ENCODE measurements at places on chromosomes 5 and 9. TPM values are rescaled to one million over a fixed set of nuclear protein-coding genes. Genes with fewer than 3 reads are reported as not detected.
A peak's percentile ranks its signal among the peaks of the same experiment; 100 is the strongest.

Gene SKIC3
- 22.1 TPM for polyA plus RNA-seq

Gene ADGRV1
- 16.5 TPM for polyA plus RNA-seq

Gene SLC36A2
- polyA plus RNA-seq = not detected

Gene ABHD17B
- polyA plus RNA-seq = 3.2 TPM

Gene GRXCR2
- polyA plus RNA-seq = not detected

Gene CTNND2
- polyA plus RNA-seq = 0.30 TPM

Gene CAVIN4
- 0.31 TPM for polyA plus RNA-seq

Gene DBH
- 0.08 TPM for polyA plus RNA-seq

DNA sequence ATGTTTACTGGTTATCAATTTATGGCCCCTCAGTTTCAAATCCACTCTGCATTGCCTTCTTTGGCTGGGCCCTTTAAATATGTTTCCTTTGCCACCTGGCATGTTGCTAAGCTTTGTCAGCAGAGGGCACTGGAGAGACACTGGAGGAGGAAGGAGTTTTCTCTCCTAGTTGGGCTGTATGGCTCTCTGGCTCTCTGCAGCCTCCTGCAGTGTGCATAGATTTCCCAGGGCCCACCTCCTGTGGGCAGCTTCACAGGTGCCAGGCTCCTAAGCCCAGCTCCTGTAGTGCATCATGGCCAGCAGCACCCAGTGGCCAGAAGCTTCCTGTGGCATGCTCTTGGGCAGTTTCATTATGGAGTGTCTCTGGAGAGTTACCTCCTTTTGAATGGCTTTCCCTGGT lies 23.3 kb downstream of the CAVIN4 start:
- H3K4me3 ChIP-seq = no peak overlapping the region
- H3K4me1 ChIP-seq = peaks cover 6% of the 10 kb centered on the region
- no peaks in the 10 kb centered on the region for H3K36me3 ChIP-seq
- H3K27ac ChIP-seq = no peak overlapping the region

DNA sequence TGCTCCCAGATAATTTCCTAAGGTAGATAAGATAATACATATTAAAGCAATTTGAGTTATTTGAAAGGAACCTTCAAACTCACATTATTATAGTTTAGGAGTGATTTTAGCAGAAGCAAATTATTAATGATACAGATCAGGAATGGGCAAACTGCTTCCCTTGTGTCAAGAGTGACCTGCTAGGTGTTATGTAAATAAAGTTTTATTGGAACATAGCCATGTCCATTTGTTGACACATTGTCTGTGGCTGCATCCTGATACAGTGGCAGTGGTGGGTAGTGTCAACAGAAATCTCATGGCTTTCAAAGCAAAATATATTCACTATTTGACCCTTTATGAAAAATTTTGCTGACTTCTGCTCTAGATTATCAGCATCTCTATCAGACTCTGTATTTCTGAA lies 11.4 kb upstream of the BASP1 start:
- no peaks in the 10 kb centered on the region for H3K27me3 ChIP-seq
- H3K27ac ChIP-seq = no peak overlapping the region
- no peaks in the 10 kb centered on the region for H3K4me1 ChIP-seq
- no peaks in the 10 kb centered on the region for H3K36me3 ChIP-seq

DNA sequence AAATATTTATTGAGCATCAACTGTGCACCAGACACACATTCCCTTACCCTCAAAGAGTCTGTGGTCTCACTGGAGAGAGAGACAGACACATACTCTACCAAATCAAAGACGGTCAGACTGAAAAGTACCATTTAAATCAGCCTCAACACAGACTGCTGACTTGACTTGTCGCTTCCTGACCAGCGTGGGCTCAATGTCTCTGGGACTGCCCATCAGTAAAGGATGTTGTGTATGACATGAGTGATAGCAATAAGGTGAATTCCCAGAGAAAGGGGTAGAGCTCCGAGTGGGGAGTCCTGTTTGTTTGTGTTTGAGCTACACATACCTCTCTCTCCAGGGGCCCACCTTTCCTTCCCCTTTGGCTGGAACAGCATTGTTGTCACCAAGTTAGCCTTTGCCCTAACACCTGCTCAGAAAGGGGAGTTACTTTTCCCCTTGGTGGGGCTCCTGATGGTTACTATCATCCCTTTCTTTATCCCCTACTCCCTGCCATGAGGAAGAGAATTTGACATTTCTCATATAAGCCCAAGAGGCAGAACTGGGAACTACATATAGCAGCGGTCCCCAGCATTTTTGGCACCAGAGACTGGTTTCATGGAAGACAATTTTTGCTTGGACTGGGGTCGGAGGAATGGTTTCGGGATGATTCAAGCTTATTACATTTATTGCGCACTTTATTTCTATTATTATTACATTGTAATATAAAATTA lies 33.9 kb downstream of the NR4A3 start:
- DNase-seq = no peak
- no peaks in the 10 kb centered on the region for H3K27me3 ChIP-seq
- H3K36me3 ChIP-seq = peaks cover 14% of the 10 kb centered on the region
- H3K4me1 ChIP-seq = no peaks in the 10 kb centered on the region
- no peak overlapping the region for H3K4me3 ChIP-seq
- H3K27ac ChIP-seq = no peak overlapping the region

- no peak overlapping the region for H3K27ac ChIP-seq
- H3K4me1 ChIP-seq = no peaks in the 10 kb centered on the region
- no peak for DNase-seq
These were observed 163.5 kb upstream of the ADRA1B start for GRCh38 chr5:159752622-159753275.

GRCh38 chr5:144144956-144145751 lies 25.3 kb downstream of the YIPF5 start:
- DNase-seq = peak; percentile 54
- no peak overlapping the region for H3K27ac ChIP-seq
- H3K27me3 ChIP-seq = no peaks in the 10 kb centered on the region
- H3K4me1 ChIP-seq = peaks cover 5% of the 10 kb centered on the region
- H3K4me3 ChIP-seq = no peak overlapping the region

GRCh38 chr9:36603006-36603405 lies 30.3 kb downstream of the MELK start:
- DNase-seq = no peak
- no peaks in the 10 kb centered on the region for H3K27me3 ChIP-seq
- no peak overlapping the region for H3K4me3 ChIP-seq
- no peaks in the 10 kb centered on the region for H3K36me3 ChIP-seq
- H3K27ac ChIP-seq = no peak overlapping the region
- H3K4me1 ChIP-seq = no peaks in the 10 kb centered on the region

- no peaks in the 10 kb centered on the region for H3K36me3 ChIP-seq
- peak; percentile 40 for DNase-seq
- peaks cover 8% of the 10 kb centered on the region for H3K4me1 ChIP-seq
- peak overlapping the region; percentile 88 for H3K27ac ChIP-seq
These were observed 942 bp downstream of the PHF2 start for GRCh38 chr9:93577078-93577974.

DNA sequence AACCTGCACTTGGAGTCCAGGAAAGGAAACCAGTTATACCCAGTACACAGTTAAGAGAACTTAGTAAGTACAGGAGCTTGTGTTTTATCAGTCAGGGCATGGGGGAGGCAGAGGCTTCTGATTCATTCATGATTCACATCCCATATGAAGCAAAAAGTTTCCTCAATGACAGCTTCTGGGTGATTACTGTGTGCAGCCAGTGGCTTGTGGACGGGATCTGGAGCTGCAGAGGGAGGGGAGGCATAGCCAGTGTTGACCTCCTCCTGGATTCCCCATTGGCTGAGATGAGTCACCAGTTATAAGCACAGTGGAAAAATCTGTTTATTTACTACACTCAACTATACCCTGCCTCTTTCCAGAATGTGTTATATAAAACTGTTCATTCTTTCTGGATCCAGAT lies 17.7 kb downstream of the IL31RA start:
- no peaks in the 10 kb centered on the region for H3K36me3 ChIP-seq
- DNase-seq = no peak
- H3K4me3 ChIP-seq = no peak overlapping the region

DNA sequence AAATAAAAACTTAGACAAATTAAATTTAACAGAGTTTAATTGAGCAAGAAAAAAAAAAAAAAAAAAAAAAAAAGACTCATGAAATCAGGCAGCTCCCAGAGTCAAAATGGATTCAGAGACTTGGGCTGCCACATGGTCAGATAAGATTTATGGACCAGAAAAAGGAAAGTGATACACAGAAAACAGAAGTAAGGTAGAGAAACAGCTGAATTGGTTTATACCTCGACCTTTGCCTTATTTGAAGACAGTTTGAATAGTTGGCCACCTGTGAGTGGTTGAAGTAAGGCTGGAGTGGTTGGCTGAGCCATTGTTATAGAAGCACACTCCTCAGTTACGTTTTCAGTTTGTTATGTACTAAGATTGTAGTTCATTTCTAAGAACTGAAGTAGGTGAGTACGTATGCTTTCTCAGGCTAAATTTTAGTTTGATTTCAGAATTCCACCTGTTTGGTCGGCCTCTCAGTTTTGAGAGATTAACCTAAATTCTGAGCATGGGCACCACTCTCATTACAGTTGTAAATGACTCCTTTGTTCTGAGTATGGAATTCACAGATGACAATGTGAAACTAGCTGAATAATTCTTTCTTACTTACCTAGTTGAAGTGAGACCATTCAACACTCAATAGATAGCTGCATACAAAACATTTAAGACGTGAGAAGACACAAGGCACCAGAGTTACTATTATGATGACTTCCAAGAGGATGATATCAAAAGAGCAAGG lies 149.0 kb downstream of the AOPEP start:
- no peaks in the 10 kb centered on the region for H3K36me3 ChIP-seq
- H3K27me3 ChIP-seq = no peaks in the 10 kb centered on the region
- no peak for DNase-seq
- peaks cover 9% of the 10 kb centered on the region for H3K4me1 ChIP-seq
- H3K4me3 ChIP-seq = no peak overlapping the region

DNA sequence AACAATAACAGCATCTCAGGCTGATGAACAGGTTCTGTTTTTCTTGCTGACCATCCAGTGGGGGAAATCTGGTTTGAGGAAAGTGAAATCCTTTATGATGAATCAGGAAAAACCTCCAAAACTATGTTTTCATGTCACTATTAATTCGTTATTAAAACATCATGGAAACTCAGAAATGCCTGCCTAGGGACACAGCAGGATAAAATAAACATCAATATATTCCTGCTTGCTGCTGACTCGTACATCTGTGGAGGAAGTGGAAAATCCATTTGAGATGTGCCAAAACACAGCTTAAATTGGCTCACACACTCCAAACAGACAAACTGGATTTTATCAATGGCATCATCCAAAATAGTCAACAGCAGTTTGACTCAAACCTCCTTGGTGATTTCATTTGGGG lies 53.0 kb downstream of the TEK start:
- peaks cover 7% of the 10 kb centered on the region for H3K4me1 ChIP-seq
- no peaks in the 10 kb centered on the region for H3K36me3 ChIP-seq
- peak; percentile 93 for DNase-seq
- H3K4me3 ChIP-seq = no peak overlapping the region

DNA sequence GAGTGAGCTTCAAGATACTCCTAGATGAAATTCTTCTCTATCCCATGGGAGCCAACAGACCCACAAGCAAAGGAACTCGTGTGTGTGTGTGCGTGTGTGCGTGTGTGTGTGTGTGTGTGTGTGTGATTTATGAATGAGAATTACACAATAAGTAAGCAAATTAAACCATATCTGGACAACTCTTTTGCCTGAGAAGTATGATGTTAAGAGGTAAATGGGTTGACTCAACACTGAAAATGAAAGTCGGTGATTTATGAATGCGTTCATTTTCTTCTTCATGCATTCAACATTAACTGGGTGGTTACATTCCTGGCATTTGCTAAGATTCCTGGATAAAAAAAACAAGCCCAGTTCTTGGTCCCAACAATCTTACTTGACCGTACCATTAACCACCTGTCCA lies 171.3 kb upstream of the ZNF462 start:
- no peaks in the 10 kb centered on the region for H3K27me3 ChIP-seq
- no peak overlapping the region for H3K4me3 ChIP-seq
- no peak for DNase-seq
- no peak overlapping the region for H3K27ac ChIP-seq

DNA sequence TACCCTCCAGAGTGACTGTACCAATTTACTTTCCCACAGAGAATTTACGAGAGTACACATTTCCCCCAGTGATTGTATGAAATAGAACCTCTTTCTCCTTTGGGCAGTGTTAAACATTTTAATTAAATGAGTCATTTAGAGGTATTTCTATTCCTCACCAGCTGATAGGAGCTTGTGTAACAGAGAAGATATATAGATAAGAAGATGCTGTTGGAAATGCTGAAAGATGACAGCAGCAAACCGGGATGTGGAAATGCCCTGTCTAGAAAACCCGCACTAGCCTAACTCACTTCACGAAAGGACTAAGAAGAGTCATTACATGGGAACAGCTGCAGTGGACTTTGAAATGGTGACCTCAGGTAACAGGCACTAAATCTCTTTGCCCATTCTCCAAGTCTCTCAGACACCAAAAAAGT lies 68.3 kb downstream of the LPAR1 start:
- no peaks in the 10 kb centered on the region for H3K27me3 ChIP-seq
- peaks cover 4% of the 10 kb centered on the region for H3K4me1 ChIP-seq
- no peak overlapping the region for H3K27ac ChIP-seq
- no peak overlapping the region for H3K4me3 ChIP-seq
- DNase-seq = no peak

GRCh38 chr5:122707796-122708195 lies 67.1 kb upstream of the SNX2 start:
- DNase-seq = no peak
- no peak overlapping the region for H3K4me3 ChIP-seq
- no peak overlapping the region for H3K27ac ChIP-seq
- H3K4me1 ChIP-seq = no peaks in the 10 kb centered on the region
- no peaks in the 10 kb centered on the region for H3K36me3 ChIP-seq
- no peaks in the 10 kb centered on the region for H3K27me3 ChIP-seq

GRCh38 chr5:168865968-168866367 lies 286.8 kb upstream of the PANK3 start:
- peak; percentile 55 for DNase-seq
- no peaks in the 10 kb centered on the region for H3K36me3 ChIP-seq
- no peaks in the 10 kb centered on the region for H3K4me1 ChIP-seq
- H3K27ac ChIP-seq = no peak overlapping the region

- H3K4me1 ChIP-seq = peaks cover 6% of the 10 kb centered on the region
- no peak overlapping the region for H3K27ac ChIP-seq
- DNase-seq = no peak
- H3K27me3 ChIP-seq = no peaks in the 10 kb centered on the region
- no peaks in the 10 kb centered on the region for H3K36me3 ChIP-seq
These were observed 88.5 kb downstream of the PRR16 start for GRCh38 chr5:120552638-120553037.

Data from lung (tissue), 17 donors.